CD4-positive, alpha-beta T cell (primary cell): ENCODE measurements at places on chromosomes 13 and 19.

DNA sequence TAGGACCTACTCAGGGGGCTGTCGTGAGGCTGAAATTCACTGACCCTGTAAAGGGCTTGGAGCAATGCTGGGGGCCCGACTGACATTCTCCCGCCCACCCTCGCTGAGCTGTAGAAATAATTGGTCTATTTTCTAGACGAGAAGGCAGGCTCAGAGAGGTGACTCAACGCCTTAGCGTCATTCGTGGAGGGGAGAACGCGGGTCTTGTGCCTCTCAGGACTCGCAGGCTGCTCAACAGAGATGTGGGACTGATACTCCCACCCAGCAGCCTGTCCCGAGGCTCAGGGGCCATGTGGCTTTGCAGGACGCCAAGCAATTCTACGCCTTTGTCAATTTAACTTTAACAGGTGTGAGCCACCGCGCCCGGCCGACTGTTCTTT lies 23.6 kb upstream of the ASPDH start:
- no peak for DNase-seq

GRCh38 chr19:20237773-20238623 lies 71.0 kb downstream of the ZNF486 start:
- DNase-seq, result peak; percentile 93

- DNase-seq, result no peak
These were observed 1.0 kb upstream of the CHAMP1 start for GRCh38 chr13:114313061-114313860.

- no peak for DNase-seq
These were observed 87.6 kb downstream of the IRS2 start for GRCh38 chr13:109698779-109699178.

DNA sequence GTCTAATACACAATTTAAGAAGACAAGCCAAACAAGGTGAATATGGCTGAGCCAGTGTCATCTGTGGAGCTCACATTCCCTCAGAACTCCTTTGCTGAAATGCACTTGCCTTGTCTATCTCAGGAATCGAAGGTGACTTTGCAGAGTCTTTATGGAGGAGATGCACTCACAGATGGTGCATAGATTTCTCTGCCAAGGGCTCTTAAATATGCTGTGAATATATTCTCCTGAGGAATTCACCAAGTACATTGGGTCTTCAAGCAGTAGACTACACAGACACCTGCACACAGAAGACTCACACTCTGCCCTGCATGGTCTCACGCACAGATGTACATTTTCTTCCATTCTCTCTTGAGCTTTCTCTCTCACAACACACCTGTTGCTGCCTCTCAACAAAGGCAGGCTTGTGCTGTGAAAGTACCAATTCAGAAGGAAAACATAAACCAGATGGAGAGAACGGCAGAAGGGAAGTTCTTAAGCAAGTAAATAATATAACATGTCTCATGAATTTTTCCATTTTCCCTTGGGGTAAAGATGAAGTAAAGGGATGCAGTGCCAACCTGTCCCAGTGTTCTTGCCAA lies 174.7 kb downstream of the DLEU7 start:
- no peak for DNase-seq

DNA sequence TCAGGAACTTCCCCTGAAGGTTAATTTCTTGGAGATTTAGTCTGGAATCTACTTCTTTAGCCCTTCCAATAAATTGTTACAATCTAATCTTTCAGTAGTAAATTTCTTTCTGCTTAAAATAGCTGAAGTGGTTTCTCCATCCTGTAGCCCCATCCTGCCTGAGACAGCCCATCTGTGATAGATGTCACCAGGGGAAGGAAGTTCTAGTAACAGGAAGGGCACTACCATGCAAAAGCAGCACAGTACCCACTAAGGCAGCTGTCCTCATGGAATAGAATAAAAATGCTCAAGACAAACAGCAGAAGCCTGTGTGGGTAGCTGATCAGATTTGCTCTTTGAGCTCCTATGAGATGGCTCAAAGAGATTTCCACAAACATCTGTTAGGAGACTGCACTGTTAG lies 1036.5 kb downstream of the SLITRK5 start:
- DNase-seq, result no peak

DNA sequence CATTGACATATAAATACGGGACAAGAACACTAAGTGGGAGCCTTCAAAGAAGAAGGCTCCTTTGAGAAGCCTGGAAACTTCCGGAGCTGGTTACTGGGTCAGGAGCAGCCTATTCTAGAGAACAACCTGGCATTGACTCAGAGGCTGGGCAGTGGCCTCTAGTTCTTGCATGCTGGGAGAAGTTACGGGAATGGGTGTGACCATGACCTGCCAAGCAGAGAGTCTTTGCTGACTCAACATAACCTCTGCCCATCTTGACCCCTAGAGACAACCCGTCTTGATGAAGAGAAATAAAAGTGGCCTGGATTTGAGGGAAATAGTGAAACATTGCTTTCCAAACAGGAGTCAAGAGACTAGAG lies 21.0 kb downstream of the STARD13 start:
- DNase-seq, result no peak

- no peak for DNase-seq
These were observed 178.1 kb downstream of the FLT1 start for GRCh38 chr13:28316836-28317235.

- DNase-seq, result no peak
These were observed 2889.6 kb upstream of the PCDH20 start for GRCh38 chr13:64305246-64305645.

DNA sequence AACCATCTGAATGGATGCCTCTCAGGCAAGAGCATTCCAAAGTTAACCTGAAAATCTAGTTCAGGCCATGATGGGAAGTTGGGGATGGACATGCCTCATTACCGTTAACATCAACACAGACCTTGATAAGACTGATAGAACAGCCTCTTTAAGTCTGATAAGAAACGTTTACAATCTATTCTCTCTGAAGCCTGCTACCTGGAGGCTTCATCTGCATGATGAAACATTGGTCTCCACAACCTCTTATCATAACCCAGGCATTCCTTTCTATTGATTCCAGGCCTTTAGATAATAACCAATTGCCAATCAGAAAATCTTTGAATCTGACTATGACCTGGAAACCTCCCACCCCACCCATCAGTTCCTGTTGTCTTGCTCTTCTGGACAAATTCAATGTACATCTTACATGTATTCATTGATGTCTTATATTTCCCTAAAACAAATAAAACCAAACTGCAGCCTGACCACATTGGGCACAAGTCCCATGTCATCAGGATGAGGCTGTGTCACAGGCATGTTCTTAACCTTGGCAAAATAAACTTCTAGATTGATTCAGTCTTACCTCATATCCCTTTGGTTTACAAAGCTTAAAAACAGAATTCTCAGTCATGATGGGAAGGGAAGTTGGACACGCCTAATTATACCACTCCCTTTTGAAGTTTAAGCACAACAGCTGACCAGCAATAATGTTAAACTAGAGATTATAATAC lies 843.8 kb upstream of the SPRY2 start:
- DNase-seq, result no peak

DNA sequence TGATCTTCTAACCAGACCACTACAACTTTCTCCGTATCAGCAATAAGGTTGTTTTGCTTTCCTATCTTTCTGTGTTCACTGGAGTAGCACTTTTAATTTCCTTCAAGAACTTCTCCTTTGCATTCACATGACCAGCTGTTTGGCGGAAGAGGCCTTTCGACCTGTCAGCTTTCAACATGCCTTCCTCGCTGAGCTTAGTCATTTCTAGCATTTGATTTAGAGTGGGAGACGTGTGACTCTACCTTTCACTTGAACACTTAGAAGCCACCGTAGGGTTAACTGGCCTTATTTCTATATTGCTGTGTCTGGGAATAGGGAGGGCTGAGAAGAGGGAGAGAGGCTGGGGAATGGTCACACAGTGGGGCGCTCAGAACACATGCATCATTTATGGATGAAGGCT lies 104.7 kb downstream of the TUBGCP3 start:
- no peak for DNase-seq

GRCh38 chr13:46604226-46604990 lies 51.4 kb downstream of the LRCH1 start:
- no peak for DNase-seq

DNA sequence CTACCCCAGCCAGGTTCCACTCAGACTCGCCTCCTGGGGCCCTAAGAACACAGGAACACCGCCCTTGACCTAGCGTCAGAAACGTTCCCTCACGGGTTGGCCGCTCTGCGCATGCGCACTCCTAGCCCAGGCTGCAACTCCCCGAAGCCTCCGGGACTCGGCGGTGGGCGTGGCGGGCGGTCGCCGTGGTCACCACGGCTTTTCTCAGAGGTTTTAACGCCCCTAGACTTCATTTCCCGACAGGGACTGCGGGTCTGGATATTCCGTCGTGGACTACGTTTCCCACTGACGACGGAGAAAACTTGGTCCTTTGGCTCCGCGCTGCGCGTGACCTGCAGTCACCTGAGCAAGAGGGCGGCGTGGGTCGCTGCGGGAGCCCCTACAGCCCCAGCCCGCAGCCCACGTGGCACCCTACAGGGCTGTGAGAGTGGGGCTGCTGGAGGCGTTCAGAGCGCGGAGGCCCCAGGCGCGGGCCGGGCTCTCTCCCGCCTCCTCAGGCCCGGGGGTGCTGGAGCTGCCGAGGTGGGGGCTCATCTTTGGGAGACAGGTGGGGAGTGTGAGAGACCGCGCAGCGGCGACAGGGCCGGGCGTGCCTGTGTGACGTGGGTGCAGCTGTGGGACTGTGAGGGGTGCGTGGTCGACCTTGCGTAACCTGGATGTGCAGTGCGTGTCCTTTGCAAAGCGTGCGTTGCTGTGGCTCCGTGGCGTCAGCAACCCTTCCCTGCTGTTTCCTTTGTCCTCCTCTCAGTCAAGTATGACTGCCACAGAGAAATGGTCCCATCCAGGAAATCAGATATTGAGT lies 38.0 kb upstream of the ZNF573 start:
- DNase-seq, result no peak

- no peak for DNase-seq
These were observed 27.7 kb downstream of the STK24 start for GRCh38 chr13:98549006-98549727.

- DNase-seq, result peak; percentile 16
These were observed at the start of gene SYT3 for GRCh38 chr19:50639121-50640112. SYT3 (minus strand) TSS chr19:50639881; CDS start chr19:50637411, 2,470 bp downstream.

GRCh38 chr19:32671883-32672593 lies 2.9 kb downstream of the ANKRD27 start:
- DNase-seq, result no peak

- DNase-seq, result peak; percentile 74
These were observed 27.7 kb upstream of the NFIC start for GRCh38 chr19:3338541-3339181.
